SIG-M5 (cell line): ENCODE measurements at places on chromosomes 16 and 17.

GRCh38 chr17:17072546-17072945 is 30.3 kb downstream of the MPRIP start:
- no peak for DNase-seq

DNA sequence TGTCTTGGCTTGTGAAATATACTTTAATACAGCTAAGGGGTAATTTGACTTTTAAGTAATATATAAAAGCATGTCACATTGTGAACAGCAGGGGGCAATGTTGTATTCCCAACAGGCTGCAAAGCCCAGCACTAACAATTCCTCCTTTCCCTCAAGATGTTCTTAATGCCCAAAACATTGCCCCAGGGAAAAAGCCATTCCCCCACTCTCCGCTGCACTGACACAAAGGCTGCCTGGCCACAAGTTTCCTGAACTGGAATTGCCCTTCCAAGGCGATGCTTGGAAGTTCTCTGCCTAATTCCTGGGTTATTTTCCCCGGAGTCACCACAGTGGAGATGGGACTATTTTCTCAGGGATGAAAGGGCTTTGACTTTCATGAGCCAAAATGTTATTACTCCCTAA is 27.2 kb downstream of the CLEC16A start:
- DNase-seq, result no peak

DNA sequence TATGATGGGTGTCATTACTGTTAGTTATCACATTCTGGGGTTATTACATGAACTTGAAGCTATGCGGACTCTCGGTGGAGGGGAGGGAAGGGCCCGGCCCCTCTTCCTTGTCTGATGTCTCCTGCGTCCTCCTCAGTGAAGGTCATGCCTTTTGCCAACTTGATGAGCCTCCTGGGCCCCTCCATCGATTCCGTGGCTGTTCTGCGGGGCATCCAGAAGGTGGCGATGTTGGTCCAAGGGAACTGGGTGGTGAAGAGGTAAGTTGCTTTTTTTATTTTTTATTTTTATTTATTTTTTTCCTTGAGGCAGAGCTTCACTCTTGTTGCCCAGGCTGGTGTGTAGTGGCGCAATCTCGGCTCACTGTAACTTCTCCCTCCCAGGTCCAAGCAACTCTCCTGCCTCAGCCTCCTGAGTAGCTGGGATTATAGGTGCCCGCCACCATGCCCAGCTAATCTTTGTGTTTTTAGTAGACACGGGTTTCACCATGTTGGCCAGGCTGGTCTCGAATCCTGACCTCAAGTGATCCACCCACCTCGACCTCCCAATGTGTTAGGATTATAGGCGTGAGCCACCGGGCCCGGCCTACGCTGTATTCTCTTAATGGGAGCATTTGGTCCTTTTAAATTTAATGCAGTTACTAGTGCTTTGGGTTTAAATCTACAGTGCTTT is 21.6 kb downstream of the POLR3E start:
- no peak for DNase-seq

GRCh38 chr17:1008008-1008761 is 11.3 kb downstream of the TIMM22 start:
- DNase-seq, result no peak

- DNase-seq, result no peak
These were observed 78.3 kb downstream of the GAS7 start for GRCh38 chr17:10120109-10120485.

DNA sequence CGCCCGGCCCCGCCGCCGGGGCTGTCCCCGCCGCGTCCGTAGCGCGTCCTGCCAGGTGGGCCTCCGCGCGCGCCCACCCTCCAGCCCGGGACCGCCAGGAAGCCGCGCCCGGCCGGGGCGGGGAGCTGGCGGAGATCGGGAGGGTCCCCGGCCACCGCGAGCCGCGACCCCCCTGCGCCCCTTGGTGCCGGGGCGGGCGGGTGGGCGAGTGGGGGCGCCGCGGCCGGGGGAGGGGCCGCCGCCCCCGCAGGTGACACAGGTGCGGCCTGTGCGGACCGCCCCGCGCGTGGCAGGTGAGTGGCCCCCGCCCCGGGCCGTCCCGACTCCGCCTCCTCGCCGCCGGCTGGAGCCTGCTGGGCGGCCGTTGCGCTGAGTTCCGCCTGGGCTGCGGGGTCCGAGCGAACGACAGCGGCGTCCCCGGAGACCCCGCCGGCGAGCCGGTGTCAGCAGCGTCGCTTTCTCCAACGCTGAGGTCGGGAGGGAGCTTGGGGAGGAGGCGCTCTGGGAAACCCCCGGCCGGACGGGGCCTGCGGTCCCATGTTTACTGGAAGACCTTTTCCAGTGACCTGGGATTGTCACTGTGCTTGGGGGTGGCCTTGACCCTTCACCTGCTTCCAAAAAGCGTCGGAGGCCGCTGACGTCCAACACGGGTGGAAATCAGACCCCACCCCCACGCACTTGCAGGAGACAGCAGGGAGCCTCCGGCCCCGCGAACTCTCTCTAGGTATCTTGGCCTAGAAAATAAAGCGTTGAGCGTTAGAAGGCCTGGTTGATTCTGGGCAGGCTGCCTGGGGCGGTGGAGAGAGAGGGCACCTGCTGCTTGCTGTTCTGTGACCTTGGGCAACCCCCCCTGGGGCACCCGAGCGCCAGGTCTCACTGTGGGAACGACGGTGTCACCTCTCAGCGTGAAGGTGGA is 542 bp downstream of the KLHL36 start:
- no peak for DNase-seq

GRCh38 chr16:81532491-81533174 is 88.0 kb downstream of the CMIP start:
- no peak for DNase-seq

GRCh38 chr17:15007147-15007553 is 258.0 kb downstream of the PMP22 start:
- DNase-seq, result no peak

DNA sequence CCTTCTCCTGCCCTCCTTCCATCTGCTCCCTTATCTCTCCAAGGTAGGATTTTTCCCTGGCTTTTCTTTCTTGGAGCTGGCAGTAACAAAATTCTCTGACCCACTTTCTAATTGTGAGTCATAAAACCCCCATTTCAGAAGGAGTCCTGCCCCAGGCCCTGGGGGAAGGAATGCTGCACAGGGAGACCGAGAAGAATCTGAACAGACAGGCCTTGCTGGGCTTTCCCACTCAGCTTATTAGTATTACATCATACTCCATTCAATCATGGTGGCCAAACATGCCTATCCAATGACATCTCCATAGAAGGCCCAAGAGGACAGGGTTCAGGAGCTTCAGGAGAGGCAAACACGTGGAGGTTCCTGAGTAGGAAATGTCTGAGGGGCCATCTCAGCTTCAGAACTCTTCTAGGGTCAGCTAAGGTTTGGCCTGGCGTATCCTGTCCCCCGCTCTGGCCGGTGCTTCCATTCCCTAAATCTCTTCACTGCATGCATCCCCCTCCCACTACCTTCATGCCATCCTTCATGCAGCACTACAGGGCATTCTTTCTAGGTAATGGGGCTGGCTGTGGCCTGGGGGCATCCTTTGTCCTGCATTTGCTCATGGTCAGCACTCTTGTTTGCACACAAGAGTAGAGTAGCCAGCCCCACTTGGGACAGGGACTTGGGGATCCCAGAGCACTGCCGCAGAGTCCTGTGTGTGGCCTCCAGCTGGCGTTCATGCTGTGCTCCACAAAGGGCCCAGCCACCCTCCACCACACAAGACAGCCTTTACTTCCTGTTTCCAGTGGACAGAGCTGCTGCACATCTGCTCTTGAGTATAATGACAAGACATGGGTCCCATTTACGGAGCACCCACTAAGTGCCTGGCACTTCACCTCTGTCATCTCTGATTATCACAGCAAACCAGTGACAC is 8.2 kb downstream of the SLC6A2 start:
- DNase-seq, result no peak

DNA sequence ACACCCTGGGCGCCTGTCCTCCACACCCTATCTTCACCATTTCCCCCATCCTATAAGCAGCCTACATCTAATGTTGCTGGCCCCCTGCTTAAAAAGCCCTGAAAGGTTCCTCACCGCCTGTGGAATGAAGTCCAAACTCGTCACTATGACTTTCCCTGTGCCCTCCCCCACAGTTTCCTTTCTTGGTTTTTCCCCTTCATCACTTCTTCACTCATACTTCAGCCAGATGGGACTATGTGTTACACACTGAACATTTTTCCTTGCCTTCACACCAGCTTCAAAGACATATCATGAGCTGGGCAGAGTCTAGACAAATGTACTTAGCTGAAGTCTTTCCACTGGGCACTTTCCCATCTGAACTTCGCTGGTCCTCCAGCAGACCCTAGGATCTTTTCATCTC is 1.5 kb upstream of the MARCHF10 start:
- DNase-seq, result no peak

GRCh38 chr16:28292731-28293600 is 641 bp downstream of the SBK1 start:
- DNase-seq, result no peak

DNA sequence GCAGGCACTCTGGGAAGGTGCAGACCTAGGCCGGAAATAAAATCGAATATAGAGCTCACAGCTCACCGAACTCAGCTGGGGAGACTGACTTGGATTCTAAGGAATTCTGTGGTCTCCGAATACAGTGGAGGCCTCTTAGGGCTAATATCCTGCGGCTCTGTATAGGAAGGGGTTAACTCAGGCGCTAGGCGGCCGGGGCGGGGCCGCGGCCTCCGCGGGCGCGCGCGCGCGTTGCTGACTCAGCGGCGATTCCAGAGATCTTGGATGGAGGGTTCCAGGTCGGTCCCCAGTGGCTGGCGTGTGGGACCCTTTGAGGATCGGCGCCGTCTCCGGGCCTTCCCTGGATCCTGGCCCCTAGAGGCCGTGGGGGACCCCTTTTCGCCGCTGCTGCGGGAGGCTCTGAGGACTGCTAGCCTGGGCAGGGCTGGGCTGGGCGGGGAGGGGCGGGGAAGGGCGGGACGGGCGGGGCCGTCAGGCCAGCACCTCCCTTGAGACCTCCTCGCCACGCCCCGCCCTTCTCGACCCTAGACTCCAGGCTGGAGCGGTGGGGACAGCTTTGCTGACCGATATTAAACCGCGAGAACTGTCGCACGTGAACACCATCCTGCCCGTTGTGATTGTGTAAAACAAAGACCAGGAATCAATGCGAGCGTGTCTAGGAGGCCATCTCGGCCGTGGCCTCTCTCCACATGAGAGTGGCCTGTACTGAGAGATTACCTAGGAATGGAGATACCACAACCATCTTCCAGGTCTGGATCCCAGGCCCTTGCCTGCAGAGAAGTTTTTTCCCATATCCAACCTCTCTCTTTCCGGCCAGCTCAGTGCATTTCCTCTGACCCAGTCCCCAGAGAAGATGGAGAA is 1.4 kb upstream of the PLEKHH3 start:
- no peak for DNase-seq

DNA sequence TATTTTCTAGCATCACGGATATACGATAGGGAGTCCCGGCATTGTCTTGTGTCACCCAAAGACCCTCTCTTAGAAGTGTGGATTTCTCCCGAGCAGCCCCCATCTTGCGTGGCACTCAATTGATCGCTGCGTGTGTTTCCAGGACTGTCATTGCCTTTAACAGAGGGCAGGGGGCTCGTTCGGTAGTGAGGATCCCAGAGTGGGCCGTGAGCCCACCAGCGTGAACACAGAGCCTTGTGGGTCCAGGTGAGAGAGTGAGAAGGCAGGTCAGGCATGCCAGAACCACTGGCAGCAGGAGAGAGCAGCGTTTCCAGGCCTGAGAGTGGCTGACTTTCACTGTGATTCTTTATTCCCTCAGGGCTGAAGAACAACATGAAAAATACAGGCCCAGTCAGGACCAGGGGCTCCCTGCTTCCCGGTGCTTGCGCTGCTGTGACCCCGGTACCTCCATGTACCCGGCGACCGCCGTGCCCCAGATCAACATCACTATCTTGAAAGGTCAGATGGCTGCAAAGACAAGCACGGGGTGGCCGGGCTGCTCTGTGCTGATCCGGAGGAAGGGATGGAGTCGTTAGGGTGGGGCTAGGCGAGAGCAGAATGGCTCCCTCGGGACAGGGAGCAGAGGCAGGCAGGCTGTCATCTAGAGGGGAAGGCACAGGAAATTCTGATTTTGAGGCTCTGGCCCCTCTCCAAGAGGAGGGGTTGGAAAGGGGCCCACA is 22.4 kb downstream of the C1QTNF1 start:
- DNase-seq, result no peak

GRCh38 chr17:28506763-28507487 is 777 bp downstream of the FOXN1 start:
- no peak for DNase-seq

DNA sequence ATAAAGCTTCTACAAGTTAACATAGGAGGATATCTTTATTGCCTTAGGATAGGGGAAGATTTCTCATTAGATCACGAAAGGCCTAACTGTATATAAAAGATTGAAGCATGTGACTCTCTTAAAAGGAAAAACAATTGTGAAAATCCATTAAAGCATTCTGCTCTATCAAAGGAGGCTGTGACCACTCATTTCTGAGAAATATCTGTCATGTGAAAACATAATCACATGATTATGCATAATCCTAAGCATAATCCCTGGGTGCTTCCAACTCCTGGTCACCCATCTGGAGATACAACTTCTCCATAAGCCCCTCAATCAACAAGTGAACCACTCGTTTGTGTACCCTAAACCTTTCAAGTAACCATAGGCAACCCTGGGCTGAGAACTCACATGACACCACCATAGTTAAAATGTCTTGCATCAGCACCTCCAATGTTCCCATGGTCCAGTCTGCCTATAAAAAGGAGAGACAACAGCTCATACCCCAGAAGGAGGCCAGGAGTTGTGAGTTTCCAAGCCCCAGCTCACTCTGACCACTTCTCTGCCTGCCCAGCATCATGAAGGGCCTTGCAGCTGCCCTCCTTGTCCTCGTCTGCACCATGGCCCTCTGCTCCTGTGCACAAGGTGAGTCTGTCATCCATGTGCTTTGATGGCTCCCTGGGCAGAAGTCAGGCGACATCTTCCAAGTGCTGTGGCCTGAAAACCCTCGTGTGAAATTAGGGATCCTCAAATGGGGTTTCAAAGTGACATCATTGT is at the start of gene CCL18:
CCL18 (plus strand) TSS at position 487 of the 756 bp plus-strand sequence; CDS start at position 558, 71 bp downstream.
- DNase-seq, result no peak

DNA sequence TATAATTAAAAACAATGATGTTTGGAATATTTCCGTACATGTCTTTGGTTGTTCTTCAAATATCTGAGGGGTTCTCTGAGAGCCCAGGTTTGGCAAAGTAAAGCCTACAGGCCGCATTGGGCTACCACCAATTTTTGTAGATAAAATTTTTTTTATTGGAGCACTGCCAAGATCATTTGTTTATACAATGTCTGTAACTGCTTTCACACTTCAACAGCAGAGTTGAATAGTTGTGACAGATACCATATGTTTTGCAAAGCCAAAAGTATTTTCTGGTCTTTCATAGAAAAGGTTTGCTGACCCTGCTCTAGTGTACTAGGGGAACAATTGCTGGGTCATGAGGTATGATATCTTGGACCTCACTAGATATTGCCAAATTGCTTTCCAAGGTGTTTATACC is 10.5 kb downstream of the PPM1D start:
- DNase-seq, result no peak

- DNase-seq, result no peak
These were observed 459.8 kb downstream of the PMP22 start for GRCh38 chr17:14805348-14805747.

GRCh38 chr16:75483222-75483621 is 12.0 kb downstream of the CHST6 start:
- DNase-seq, result no peak

DNA sequence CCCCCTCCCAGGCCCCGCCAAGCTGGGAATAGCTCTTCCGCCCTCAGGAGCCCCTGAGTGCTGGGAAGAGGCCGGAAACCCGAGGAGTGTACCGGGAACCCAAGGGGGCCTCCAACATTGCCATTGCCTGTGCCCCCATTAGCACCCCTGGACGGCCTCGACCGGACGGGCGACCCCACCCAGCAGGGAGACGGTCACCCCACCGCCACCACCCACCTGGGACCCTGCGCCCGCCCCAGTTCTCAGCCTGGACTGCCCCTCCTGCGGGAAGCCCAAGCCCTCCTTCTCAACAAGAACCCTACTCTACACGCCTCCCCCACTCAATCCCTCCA is 2.0 kb downstream of the CARHSP1 start:
- no peak for DNase-seq
